ENCODE measurements at places on chromosomes 12 and 14. TPM values are rescaled to one million over a fixed set of nuclear protein-coding genes. Genes with fewer than 3 reads are reported as not detected.

DNA sequence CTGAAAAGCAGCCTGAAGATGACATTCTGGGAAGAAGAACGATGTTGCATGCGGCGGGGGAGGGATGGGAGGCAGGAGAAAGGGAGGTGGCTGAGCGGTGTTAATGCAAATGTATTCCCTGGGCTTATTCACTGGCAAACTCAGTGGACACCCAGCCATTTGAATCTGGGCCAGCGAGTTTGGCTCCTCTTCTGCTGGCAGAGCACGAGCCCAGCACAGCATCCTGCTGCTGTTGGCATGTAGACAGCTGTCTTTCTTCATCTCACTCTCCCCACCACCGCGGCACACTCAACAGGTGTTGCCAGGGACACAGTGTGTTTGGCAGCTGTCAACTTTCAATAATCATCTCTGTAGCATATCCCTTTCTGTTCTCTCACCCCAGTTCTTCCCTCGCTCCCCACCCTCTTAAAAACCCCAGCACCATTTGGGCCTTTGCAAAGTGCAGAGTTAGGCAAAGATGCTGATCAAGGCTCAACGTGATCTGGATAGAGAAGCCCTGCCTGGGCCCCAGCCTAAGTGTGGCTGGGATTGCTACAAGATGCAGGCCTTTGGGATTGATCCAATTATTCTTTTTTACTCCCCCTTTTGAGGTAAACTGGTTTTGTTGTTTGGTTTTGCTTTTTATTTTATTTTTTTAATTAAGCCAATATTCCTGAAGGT lies 131.9 kb downstream of the EXOC5 start:
- peak; percentile 20 for DNase-seq

DNA sequence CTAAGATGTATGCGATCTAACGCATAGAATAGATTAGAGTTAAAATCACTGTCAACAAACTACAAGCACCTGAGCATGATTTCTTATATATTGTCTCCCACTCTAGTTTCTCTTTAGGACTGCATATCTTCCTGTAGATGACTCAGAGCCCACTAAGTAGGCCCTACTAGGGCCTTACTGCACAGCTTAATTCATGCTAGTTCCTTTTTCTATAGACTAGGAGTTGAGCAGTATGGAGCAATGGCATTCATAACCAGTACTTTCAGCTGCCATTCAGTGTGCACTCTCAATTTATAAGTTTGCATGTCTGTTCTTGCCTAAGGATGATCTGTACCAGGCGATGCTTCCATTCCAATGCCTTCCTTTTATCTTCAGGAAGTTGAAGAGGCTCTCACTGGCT lies 103.5 kb downstream of the METTL25 start:
- DNase-seq: no peak

GRCh38 chr14:94466706-94467370 lies 9.2 kb downstream of the SERPINA9 start:
- no peak for DNase-seq

GRCh38 chr12:27560126-27560525 lies 36.1 kb downstream of the PPFIBP1 start:
- DNase-seq: no peak

GRCh38 chr12:26748741-26749431 lies 84.1 kb downstream of the ITPR2 start:
- DNase-seq: peak; percentile 87

- peak; percentile 29 for DNase-seq
Measured at GRCh38 chr12:49720214-49720613, 13.0 kb upstream of the FMNL3 start.

GRCh38 chr12:64218597-64218996 lies 3.5 kb downstream of the KICS2 start:
- no peak for DNase-seq

DNA sequence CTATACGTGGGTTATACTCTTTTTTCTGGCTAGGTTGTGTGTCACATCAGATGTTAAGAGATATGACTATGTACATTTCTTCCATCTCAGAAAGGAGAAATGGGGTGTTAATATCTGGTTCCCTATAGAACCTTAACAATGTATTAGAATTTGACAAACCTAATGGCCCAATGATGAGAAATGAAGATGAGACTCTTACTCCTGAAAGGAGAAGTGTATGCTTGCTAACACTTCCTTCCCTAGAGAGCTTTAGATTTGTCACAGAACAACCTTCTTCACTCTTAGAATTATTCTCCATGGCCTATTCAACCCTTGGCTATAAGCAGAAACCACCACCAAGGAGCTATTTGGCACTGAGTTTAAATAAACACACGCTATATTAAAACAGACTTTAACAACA lies 839.6 kb downstream of the GALC start:
- DNase-seq: no peak

- no peak for DNase-seq
Measured at GRCh38 chr12:81759190-81760051, at the start of gene PPFIA2. TSS of gene PPFIA2 (minus strand) at chr12:81759350.

MYO1H gene
- total RNA-seq: not detected

AKAP3 gene
- total RNA-seq: 1.3 TPM

FGF6 gene
- total RNA-seq: not detected

CD27 gene
- total RNA-seq: not detected

SOAT2 gene
- total RNA-seq: not detected

HPD gene
- total RNA-seq: not detected

CRIP2 gene
- 152 TPM for total RNA-seq

TRPV4 gene
- 1.3 TPM for total RNA-seq

PPP1R36 gene
- total RNA-seq: 0.40 TPM

All from lung microvascular endothelial cell (primary cell).